ENCODE measurements at places on chromosomes 16 and 17.
A peak's percentile ranks its signal among the peaks of the same experiment; 100 is the strongest.

DNA sequence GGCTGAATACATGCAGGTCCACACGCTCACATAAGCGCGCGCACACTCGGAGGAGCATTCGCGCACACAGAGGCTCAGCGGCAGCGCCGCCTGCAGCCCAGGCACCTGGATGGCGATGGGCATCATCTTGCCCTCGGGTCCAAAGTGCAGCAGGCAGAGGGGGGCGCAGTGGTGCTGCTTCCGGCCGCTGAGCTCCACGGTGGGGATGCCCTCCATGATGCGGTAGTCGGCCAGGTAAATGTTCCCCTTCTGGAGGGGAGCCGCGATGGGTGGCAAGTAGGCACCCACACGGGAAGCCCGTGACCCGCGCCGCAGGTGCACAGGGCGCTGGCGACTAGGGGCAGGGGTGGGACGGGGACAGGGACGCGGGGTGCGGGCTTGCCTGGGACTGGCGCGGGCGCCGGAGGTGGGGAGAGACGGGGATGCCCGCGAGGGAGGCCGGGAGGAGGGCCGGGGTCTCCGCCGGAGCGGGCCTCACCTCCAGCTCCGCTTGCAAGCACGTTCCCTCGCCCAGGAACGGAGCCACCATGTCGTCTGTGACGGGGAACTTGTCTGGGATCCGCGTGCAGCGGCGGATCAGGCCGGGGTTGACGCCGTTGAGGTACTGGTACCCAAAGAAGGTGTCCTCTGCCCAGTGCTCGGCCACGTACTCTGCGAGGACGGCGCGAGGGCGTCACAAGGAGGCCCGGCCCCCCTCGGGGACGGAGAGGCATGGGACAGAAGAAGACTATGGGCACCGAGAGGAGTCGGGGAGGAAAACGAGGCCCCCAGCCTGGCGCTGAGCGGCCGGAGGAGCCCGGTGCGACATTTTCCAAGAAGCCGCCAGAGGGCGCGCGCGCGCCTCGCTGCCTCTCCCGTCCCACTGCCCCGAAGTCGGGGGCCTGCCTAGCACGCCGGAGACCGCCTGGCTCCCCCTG, 8.0 kb downstream of the ALOX12B start:
- peak; percentile 85 for DNase-seq

DNA sequence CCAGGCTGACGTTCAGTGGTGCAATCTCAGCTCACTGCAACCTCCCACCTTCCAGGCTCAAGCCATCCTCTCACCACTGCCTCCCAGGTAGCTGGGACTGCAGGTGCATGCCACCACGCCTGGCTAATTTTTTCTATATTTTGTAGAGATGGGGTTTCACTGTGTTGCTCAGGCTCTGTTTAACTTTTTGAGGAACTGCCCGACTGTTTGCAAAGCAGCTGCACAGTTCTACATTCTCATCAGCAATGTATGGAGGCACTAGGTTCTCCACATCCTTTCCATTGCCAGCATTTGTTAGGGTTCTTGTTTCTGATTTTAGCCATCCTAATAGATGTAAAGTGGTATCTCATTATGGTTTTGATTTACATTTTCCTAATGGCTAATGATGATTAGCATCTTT, 9.4 kb downstream of the TNRC6A start:
- DNase-seq = no peak

GRCh38 chr17:19750020-19750572, 2.0 kb upstream of the ALDH3A1 start:
- DNase-seq = no peak

DNA sequence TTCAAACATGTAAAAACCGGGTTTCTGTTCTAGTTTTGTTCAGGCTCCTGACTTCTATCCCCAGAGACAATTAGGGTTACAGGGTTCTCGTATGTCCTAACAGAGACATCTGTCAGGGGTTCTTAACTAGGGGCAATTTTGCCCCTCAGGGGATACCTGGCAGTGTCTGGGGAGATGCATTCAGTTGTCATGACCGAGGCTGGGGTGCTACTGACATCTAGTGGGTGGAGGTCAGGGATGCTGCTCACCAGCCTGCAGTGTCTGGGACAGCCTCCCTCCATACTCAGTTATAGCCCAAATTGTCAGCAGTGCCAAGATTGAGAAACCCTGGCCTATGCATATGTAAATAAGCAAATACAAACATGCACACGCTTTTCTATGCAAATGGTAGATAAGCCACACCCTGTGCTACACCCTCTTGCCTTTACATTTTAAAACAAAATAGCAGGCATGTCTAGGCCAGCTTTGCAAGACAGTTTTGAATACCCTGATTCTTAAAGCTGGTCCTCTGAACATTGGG, 37.4 kb downstream of the CLEC16A start:
- DNase-seq = no peak

GRCh38 chr17:42518046-42518754, 17.8 kb upstream of the NAGLU start:
- DNase-seq = peak; percentile 69

GRCh38 chr17:79079421-79080200, 5.0 kb downstream of the ENGASE start:
- no peak for DNase-seq

GRCh38 chr17:41223821-41224220, 2.6 kb upstream of the KRTAP9-2 start:
- DNase-seq = no peak

- DNase-seq = no peak
Measured at GRCh38 chr17:17084317-17084835, 42.1 kb downstream of the MPRIP start.

- DNase-seq = no peak
Measured at GRCh38 chr17:8670421-8670820, 39.9 kb upstream of the MYH10 start.

DNA sequence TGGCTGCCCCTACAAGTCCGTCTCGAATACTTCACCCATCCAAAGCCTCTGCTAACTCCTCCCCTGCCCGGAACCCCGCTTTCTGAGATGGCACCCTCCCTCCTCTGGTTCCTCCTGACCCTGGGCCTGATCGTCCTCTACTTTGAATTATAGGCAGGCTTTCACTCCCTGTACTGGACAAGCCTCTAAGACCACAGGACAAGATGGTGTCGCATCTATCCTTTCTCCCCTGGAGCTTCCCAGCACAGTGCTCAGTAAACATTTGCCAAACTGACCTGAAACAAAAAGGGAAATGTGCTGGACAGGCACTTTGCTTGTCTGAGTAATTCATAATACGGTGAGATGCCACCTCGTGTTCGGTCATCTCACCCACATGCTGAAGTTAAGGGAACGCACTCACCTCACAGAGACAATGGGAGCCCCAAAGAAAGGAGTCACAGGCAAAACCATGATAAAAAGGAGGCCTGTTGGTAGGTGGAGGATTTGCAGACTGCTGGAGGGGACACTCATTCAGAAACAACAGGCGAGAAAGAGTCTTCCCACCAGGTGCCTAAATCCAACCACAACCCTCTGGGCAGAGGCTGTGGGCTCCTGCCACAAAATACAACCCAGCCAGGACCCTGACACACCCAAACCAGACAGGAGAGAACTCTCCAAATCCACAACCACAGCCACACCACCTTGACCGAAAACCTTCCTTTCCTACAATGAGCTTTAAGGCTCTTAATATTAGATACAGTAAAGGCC, 28.2 kb downstream of the SNN start:
- DNase-seq = no peak

- DNase-seq = no peak
Measured at GRCh38 chr17:32546031-32546444, 59.2 kb downstream of the CDK5R1 start.

DNA sequence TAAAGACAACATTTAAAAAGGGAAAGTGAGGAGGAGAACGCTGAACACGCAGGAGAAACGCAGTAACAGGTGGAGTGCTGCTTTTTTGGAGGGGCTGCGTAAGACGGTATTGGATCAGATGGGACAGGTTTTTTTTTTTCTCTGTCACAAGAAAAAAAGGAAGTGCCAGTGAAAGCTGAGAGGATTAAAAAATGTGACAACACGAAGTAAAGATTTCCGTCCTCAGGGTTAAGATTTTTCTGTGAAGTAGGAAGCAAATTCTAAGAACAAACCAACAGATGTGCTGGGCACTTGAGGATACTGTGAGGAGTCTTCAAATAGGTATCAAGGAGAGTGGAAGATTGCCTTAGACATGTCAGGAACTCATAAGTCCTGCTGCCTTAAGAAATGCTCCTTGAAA, 5.8 kb upstream of the ABCA9 start:
- DNase-seq = no peak

- DNase-seq = no peak
Measured at GRCh38 chr16:88482630-88483391, 29.7 kb downstream of the ZFPM1 start.

GRCh38 chr16:88461331-88462269, 8.5 kb downstream of the ZFPM1 start:
- peak; percentile 90 for DNase-seq

- DNase-seq = no peak
Measured at GRCh38 chr16:10009684-10010083, 172.5 kb downstream of the GRIN2A start.

DNA sequence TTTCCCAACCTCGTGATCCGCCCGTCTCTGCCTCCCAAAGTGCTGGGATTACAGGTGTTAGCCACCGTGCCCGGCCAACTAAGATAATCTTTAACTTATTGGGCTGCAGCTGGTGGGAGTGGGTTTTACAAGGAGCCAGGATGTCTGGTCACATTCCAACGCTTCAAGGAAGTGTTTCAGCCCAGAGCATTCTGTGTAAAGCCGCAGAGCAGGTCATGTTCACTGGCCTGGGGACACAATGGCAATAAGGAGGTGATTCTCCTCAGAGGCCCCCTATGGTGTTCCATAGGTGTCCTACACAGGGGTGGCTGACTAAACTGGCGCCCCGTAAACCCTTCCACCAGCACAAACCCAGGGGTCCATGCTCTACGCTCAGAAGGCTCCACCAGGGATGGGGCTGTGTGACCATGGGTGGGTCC, 1.2 kb downstream of the QPRT start:
- no peak for DNase-seq

DNA sequence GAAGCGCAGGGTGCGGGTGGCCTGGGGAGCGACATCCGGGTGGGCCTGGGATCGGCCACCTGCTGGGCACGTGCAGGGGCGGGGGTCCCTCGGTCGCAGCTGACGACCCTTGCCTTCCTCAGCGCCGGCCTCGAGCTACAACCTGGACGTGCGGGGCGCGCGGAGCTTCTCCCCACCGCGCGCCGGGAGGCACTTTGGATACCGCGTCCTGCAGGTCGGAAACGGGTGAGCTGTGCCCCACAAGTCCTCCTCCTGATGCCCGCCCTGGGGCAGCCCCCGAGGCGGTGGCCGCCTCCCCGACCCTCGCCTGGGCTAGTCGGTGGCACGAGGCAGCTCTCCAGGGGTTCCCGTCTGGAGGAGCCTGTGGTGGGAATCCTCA, 1.5 kb downstream of the ITGAL start:
- no peak for DNase-seq

DNA sequence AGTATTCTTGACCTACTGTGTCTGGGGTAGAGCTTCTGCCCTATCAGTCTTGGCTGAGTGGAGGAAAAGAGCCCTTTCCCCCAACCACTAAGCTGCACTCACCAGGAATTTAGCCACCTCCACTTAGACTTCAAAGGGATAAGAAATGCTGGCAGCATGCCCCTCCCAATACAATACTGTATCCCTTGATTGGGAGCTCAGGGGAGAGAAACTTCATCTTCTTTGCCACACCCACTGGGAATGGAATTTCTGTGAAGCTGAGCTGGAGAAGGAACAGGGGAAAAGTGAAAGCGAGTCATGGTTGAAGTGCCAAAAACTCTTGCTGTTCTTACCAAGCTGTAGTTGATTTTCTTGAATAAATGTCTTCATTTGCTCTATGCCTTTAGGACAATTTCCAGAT, 68.8 kb downstream of the CEP112 start:
- no peak for DNase-seq

- no peak for DNase-seq
Measured at GRCh38 chr16:88326611-88327485, 55.9 kb upstream of the ZNF469 start.

- DNase-seq = no peak
Measured at GRCh38 chr16:51407199-51407598, 256.1 kb upstream of the SALL1 start.

GRCh38 chr16:75820672-75821071, 94.4 kb upstream of the CPHXL start:
- peak; percentile 26 for DNase-seq

DNA sequence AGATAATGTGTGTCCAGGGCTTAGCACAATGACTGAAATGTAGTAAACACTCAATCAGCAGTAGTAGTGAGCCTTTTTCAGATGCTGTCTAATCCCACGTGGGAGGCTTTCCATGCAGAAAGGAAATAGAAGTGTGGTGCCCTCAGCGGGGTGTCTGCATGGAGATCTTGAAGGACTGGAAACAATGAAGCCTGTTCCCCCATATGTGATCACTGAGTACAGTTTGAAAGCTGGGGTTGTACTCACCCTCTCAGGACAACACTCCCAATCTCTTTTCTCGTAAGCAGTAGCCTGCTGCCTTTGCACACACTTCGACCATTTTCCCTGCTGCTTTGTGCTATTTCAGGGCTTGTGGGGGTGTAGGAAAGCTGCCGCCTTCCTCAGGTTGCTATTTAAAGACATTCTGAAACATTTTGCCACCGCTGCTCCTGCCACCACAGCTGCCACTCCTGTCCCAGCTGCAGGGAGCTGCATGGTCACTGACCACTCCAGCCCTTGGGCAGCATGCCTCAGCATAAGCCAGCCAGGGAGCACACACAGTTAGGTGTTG, 40.6 kb upstream of the HAS3 start:
- DNase-seq = no peak

GRCh38 chr16:73056448-73056847, 8.5 kb upstream of the ZFHX3 start:
- no peak for DNase-seq

GRCh38 chr17:35537601-35538141, at the start of gene SLFN12L:
Gene SLFN12L, minus strand, starts transcription at chr17:35537678. Its CDS starts 15,314 bp downstream, at chr17:35522364.
- DNase-seq = no peak

GRCh38 chr16:48885471-48885870, 275.5 kb upstream of the N4BP1 start:
- DNase-seq = no peak

DNA sequence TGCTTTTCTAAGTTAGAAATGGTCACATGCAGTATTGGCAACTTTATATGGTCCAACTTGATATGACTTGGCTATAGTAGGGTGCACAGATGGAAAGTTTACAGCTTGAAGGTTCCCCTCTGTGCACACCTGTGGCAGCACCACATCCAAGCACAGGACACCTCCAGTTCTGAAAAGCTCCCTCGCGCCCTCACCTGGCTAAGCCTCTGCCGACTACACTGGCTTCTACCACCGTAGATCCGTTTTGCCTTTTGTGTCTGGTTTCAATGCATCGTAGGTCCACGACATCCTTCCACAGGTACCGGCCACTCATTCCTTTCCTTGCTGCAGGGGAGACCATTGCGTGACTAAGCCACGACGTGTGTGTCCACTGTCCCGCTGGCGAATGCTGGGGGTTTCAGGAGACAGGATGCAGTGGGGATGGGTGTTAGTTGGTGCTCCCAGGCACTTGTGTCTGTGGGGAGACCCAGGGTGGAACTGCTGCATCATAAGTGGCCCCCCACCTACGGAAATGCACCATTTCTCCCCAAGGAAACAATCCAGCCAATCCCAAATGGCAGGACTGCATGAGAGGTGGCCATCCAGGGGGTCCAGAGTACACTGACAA, 4.9 kb upstream of the RASD1 start:
- DNase-seq = no peak

GRCh38 chr17:65674246-65675045, 113.0 kb upstream of the AXIN2 start:
- no peak for DNase-seq

Data from H54 (cell line).